ENCODE measurements at places on chromosomes 13 and 19.
A peak's percentile ranks its signal among the peaks of the same experiment; 100 is the strongest.

GRCh38 chr13:110244071-110244830 lies 62.7 kb downstream of the COL4A1 start:
- DNase-seq = no peak

- DNase-seq = no peak
Observed at GRCh38 chr19:35734889-35735288, 7.4 kb downstream of the IGFLR1 start.

- DNase-seq = no peak
Observed at GRCh38 chr19:45809643-45810159, 5.4 kb downstream of the RSPH6A start.

- DNase-seq = no peak
Observed at GRCh38 chr19:55442372-55442961, 633 bp downstream of the SHISA7 start.

- no peak for DNase-seq
Observed at GRCh38 chr13:82458169-82458568, 1424.1 kb downstream of the SLITRK1 start.

DNA sequence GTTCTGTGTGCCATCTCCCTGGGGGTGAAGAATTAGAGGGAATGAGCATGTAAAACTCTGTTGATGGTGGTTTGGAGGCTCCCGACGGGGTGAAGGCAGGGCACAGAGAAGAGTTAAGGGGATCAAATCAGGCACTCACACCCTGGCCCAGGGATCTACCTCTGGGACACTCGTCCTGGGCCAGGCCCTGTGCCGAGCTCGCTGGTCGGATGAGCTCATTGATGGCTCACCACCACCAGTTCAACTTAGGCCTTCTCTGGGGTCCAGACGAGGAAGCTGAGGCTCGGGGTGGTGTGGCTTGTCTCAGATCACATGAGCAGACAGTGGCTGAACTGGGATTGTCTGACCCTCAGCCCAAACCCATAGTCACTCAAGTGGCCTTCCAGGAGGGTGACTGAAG lies 1.6 kb downstream of the NACC1 start:
- DNase-seq = no peak

DNA sequence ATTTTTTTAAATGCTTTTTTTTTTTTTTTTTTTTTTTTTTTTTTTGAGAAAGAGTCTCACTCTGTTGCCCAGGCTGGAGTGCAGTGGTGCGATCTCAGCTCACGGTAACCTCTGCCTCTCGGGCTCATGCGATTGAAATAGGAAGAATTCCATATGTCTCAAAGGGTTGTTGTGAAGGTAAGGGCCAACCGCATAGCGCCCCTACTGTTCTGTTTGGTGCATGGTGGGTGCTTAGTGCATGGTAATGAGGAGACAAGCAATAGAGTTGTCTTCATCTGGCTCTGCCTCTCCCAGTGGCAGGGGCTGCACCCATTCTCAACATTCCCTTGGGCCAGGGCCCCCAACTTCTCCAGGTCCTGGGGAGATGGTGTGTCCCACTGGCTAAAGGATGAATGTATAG lies 68.7 kb downstream of the RASL11A start:
- peak; percentile 16 for DNase-seq

DNA sequence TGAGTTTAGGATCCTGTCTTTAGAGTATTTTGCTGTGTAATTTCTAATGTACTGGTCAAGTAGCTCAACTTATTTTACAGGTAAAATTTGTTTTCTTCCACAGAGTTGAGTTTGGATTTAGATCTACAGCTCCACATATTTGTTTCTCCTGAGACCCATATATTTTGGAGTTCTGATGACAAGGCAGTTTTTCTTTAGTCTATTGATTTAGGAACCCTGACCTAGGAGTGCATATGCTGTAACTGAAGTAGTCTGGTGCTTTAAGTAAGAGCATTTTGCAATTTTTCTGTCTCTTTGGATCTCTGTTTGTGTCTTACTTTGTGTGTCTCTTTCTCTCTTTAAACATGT lies 19.5 kb upstream of the SPRY2 start:
- no peak for DNase-seq

GRCh38 chr19:54570316-54570715 lies 3.3 kb upstream of the LILRA2 start:
- DNase-seq = no peak

DNA sequence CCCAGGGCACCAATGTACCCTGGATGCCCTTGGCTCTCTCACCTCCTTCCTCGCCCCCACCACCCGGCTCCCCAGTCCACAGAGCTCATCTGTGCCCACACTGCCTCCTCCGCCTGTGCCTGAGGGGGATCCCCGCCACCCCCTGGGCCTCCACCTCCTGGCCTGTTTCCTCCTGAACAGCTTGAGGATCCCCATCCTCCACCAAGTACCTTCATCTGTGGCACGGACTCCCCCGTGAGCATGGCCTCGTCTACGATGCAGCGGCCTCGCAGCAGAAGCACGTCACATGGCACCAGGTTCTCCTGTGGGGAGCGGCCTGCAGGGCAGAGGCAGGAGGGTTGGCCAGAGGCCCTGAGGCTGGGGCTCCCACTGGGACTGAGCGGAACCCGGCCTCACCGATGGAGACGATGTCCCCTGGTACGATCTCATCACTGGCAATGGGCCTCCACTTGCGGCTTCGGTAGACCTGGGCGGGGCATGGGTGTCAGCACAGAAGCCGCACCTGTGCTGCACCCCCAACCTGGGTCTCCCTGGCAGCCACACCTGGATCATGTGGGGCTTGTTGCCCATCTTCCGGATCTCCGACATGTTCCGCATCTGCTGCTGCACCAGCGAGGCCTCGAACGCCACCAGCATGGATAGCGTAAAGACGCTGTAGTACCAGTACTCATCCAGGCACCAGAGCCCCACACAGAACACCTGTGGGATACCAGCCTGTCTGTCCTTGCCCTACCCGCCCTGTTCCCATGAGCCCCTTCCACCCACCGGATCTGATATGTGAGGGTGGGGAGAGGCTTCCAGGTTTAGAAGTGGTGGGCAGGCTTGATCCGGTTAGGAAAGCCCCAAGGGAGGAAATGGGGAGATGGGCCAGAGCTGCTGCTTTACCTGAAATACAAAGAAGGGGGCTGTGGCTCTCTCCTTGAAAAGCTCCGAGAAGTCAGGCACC lies 6.8 kb downstream of the ATP13A1 start:
- DNase-seq = no peak

DNA sequence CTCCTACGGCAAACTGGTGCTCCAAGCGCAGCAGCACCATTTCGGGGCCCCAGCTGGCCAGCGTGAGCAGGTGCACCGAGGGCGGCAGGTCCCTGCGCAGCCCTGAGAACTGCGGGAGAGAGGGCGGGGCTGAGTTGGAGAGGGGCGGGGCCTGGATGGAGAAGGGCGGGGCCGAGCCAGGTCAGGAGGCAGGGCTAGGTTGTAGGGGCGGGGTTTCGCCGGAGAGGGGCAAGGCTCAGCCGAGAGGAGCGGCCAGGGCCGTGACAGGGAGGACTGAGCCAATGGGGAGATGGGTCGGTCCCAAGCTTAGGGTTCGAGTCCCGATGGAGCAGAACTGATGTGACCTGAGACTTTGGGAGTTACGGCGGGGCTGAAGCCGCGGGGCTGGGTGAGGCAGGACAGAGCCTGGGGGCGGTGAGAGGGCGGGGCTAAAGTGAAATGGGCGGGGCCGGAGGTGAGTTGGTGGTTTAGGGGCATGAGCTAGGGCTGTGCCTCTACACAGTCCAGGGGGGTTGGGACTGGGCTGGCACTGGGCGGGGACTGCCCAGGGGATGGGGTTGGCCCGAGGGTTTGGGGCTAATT lies 19.0 kb downstream of the MAN2B1 start:
- no peak for DNase-seq

- no peak for DNase-seq
Observed at GRCh38 chr13:21583478-21583877, 20.5 kb downstream of the MICU2 start.

- no peak for DNase-seq
Observed at GRCh38 chr13:98586400-98587345, 9.8 kb upstream of the STK24 start.

DNA sequence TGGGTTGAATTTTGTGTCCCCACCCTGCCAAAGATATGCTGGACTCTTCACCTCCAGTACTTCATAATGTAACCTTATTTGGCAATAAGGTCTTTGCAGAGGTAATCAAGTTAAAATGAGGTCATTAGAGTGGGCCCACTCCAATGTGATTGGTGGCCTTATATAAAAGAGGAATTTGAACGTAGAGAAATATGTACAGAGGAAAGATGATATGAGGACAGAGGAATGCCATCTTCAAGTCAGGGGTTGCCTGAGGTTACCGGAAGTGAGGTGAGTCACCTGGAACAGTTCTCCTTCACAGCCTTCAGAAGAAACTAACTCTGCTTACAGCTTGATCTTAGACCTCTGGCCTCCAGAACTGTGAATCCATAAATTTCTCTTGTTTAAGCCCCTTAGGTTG lies 69.9 kb downstream of the GPC5 start:
- DNase-seq = no peak

GRCh38 chr13:37023871-37024270 lies 23.3 kb downstream of the EXOSC8 start:
- no peak for DNase-seq

GRCh38 chr13:96684469-96684868 lies 309.8 kb downstream of the OXGR1 start:
- DNase-seq = no peak

DNA sequence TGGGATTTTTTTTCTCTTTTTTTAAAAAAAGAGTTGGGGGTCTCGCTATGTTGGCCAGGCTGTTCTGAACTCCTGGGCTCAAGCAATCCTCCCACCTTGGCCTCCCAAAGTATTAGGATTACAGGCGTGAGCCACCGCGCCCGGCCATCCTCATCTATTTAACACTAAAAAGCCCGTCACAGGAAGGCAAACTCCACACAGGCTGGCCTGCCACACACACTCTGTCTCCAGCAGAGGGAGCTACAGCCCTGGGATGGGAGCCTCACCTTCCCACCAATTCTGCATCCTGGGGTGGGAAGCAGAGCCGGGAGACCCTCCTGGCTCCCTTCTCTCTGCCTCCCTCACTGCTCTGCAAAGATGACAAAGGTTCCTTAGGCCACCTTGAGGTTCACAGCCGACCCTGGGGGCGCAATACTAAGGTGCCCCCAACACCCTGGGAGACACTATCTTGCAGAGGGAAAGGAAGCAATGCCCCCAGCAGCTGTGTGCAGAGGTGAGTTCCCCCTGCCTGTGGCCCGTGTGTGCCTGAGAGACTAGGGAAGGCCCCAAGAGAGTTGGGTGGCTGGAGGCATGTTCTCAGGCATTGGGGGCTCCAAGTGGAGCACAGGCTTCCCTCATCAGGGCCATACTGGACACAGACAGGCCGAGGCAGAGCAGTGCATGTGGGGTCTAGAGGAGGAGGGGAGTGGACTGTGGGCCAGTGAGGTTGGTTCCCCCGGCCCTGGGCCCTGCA lies 27.4 kb upstream of the TIMM44 start:
- peak; percentile 5 for DNase-seq

DNA sequence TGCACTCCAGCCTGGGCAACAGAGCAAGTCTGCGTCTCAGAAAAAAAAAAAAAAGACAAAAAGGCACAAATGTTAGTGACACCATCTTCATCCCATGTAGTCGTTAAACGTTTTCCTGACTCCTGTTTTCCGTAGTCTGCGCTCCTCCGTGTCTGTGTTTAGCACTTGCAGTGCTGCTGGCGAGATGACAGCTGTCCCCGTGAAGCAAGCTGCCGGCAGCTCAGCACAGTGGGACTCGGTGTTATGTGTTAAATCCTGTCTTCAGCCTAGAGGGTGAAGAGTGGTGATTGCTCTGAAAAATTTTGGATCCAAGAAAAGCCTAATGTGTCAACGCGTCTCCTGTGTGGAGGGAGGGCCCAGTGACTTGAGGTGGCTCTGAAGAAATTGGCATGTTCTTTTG lies 18.4 kb downstream of the UBXN6 start:
- no peak for DNase-seq

DNA sequence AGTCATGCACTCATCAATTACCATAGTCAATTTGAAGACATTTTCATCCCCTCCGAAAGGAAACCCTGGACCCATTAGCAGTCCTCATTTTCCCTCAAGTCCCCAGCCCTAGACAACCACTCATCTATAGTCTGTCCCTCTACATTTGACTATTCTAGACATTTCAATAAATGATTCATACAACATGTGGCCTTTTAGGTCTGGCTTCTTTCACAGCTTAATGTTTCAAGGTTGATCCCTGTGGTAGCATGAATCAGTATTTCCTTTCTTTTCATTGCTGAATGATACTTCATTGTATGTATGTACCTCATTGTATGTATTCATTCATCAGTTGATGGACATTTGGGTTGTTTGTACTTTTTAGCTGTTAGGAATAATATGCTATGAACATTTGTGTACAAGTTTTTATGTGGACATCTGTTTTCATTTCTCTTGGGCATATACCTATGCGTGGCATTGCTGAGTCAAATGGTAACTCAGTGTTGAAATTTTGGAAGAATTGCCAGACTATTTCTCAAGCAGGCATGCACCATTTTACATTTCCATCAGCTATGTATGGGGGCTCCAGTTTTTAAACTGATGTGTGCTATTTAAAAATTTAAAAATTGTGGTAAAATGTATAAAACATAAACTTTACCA lies 18.4 kb downstream of the SPATA13 start:
- DNase-seq = no peak

DNA sequence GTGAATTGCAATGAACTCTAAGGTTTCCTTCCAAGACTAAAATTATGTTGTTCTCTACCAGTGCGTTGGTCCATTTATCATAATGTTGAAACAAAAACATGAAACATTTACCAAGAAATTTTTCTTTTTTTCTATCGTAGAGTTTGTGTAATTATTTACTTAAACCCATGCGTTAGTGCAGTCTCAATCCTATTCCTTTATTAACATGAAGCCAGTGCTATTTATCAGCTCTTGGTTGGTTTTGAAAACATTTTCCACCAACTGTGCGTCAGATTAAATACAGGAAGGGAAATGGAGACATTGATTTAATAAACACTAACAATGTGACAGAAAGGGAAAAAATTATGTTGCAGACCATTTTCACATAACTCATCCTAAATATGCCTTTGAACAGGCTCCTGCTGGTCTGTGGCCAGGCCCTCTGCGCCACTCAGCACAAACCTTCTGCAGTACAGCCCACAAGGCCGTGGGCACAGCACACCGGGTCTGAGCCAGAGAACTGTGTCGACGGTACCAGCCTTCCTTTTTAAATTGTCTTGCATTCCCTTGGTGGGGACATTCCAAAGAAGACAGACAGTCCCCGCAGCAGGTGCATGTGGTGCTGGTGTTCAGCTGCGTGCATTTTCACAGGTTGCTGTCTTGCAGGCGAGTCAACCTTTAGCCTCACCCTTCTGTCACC lies 135.8 kb downstream of the SHISA2 start:
- DNase-seq = no peak

DNA sequence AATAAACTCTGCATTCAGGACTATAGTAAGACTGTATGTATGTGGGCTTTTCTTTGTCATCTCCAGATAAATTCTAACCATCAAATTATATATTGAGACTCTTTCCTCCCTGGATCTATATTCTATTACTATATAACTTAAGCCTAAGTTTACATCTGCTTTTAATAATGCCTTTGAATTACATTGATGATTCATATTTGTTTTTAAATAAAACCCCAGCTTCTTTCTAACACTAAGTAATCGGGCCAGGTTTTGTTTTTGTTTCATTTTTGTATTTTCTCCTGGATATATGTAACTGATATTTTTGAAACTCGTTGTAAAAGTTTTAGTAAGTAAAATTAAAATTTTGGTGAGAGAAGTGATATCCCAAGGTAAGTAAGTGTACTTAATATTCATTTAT lies 1599.1 kb downstream of the PCDH9 start:
- no peak for DNase-seq

All from CD4-positive, alpha-beta T cell treated with Interleukin-4 for 4 hours (primary cell).